Fibroblast of mammary gland (primary cell): ENCODE measurements at places on chromosomes 13 and 19.

DNA sequence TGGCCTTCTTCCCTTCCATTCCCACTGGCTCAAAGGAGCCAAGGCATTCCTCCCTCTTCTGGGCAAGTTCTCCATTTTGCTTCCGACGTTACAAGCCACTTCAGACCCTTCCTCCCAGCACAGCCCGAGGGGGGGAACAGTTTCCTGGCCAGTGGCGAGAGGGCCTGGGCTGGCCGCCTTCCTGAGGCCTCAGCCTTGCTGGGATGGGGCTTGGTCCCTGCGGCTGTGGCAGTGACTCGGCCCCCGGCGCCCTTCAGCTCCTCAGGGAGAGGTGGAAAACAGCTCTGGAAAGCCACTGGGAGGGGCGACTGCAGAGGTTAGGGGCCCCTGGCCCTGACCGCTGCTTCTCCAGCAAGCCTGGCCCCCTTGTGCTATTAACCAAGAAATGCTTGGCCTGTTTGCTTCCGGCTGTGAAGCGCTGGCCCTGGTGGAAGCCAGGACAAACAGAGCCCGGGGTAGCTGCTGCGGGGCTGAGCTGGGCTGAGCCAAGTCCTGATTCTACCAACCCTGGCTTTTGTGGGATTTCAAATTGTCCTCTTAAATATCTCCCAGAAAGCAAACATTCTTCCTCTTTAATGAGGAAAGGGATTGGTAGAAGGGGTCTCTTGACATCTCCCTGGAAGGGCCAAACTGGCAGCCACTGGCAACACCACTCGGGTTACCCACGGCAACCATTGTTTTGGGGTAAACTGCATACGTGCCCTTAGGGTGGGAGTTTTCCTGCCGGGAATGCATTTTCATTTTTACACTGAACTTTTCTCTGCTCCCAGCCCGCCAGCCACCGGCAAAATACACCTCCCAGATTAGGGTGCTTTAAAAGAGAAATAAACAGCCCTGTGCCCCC, 38.7 kb downstream of the C13orf46 start:
- DNase-seq: no peak

GRCh38 chr19:18737337-18737953, 53.7 kb downstream of the COMP start:
- peak; percentile 23 for DNase-seq

- no peak for DNase-seq
Observed at GRCh38 chr13:97986835-97987234, 33.4 kb downstream of the IPO5 start.

DNA sequence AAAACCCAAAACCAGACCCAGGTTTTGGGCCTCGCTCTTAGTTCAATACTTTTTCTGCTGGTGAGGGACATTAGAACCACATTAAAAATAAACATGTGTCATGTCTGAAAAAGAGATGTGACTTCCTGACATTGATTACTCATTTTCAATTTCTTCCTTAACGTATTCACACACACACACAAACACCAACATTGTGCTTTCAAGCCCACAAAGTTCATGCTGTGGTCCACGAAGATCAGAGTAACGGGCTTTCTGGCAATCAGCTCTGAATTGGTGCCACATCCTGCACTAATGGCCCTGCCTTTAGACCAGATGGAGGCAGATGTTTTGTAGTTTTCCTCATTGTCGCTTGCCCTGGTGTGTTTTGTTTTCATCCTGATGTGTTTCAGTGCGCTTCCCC, 47.9 kb upstream of the POMP start:
- DNase-seq: no peak

DNA sequence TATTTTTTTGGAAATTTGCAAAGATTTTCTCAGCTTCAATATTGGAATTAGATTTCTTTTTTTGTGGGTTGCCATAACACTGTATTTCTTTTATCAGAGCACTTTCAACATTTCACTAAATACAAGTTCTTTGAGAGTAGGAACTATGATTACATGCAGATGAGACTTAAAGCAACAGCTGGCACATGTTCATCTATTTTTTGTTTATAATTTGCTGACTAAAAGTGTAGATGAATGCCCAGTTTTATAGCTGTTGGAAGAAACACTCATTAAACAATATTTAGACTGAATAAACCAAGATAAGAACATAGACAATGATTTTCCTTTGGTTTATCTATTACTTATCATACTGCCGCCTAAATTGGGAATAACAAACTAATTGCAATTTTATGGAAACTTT, 803.0 kb upstream of the KLHL1 start:
- DNase-seq: no peak

- DNase-seq: no peak
Observed at GRCh38 chr19:52936151-52936953, 13.1 kb upstream of the ZNF888 start.

DNA sequence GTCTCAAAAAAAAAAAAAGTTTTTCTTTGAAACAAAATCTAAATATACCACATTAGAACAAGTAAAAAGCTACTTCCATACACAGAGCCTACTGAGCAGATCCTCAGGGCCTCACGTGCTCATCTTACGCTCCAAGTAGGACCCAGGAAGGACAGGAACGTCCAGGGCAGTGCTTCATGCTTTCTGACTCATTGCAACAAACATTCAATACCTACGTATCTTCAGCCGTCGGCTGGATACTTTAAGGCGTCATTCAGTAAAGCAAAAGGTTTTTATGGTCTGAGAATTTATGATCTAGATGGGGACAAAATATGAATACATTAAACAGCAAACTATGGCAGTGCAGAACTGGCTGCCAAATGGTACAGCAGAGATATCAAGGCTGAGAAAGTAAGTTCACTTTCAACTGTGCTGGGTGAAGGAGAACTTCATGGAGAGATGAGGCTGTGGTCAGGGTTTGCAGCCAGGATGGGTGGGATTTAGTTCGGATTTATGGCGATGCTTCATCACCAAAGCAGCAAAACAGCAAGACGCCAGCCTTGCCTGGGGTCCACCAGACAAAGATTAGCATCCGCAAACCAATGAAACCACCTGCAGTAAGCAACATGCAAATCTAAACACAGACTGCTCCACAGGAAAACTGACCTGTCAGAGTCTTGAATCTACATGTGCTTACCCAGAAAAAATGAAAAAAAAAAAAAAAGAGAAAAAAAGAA, 20.5 kb downstream of the CARS2 start:
- peak; percentile 79 for DNase-seq
